Peyer's patch (tissue), 4 donors: ENCODE measurements at places on chromosomes 4 and X. TPM values are rescaled to one million over a fixed set of nuclear protein-coding genes. Genes with fewer than 3 reads are reported as not detected.

The ABCB7 gene
- total RNA-seq, result 27.7 TPM

DNA sequence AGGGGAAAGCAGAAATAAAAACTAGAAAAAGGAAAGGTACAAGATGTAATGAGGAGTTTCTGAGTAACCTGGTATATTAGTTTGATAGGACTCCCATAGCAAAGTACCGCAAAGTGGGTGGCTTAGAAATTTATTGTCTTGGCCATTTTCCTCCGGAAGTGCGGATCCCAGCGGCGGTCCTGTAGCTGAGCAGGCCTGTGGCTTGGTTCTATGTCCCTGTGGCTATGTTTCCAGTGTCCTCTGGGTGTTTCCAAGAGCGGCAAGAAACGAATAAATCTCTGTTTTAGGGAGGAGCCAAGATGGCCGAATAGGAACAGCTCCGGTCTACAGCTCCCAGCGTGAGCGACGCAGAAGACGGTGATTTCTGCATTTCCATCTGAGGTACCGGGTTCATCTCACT is 44.0 kb upstream of the LDB2 start:
- no peak for DNase-seq

DNA sequence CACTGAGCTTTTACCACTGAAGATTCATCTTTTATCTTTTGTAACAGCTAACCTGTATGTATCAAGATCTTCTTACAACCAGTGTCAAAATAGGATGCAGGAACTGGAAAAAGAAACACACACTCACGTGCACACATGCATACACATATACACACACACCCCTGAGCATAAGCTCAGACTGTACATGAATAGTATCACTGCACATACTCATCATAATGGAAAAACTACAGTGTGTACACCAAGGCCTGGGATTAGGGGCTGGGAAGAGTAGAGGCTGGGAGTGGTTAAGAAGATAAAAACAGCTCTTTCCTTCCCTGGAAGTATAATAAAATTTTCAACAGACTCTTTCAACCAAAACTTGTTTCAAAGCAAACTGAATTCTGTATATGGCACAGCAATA is 73.4 kb downstream of the RELL1 start:
- no peak for DNase-seq

- no peak for DNase-seq
Observed at GRCh38 chrX:154780968-154781367, 18.3 kb downstream of the DKC1 start.
